CD4-positive, alpha-beta T cell (primary cell): ENCODE measurements at places on chromosomes 7 and 10.
A peak's percentile ranks its signal among the peaks of the same experiment; 100 is the strongest.

DNA sequence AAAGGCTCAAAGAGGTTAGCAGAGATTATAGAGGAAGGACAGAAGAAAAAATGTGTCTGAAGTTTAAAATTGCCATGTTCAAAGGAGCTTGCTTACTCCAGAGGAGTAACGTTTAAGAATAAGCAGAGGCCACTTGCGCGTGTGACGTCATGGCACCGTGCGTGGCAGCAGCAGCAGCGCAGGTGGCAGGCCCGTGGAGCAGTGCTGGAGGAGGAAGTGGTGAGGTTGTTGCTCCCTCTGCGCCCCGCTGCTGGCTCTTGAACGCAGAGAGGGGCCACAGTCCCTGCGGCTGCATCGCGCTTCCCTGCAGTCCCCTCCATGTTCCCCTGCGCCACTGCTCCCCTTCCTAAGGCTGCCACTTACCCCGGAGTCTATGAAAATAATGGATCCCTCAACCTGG is 37.5 kb downstream of the GDI2 start:
- peak; percentile 89 for DNase-seq

DNA sequence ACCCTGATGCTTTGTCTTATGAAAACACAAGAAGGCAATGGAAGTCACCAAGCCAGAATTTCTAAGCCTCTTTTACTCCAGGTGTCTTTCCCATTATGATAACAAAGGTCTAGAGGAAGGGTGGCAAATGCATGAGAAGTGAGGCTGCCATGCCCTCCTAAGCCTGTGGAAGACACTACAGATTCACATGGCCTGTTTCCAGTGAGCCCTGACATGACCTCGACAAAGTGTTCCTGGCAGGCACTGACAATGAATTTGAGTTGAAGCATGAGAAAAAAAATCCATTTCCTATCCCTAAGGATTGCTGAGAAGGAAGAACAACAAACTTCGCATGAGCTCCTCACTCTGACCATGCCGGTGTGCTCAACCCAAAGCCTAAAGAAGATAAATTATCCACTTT is 268.0 kb downstream of the HTR7 start:
- DNase-seq: no peak

- DNase-seq: peak; percentile 54
Observed at GRCh38 chr7:144818511-144818910, 17.3 kb downstream of the TPK1 start.

DNA sequence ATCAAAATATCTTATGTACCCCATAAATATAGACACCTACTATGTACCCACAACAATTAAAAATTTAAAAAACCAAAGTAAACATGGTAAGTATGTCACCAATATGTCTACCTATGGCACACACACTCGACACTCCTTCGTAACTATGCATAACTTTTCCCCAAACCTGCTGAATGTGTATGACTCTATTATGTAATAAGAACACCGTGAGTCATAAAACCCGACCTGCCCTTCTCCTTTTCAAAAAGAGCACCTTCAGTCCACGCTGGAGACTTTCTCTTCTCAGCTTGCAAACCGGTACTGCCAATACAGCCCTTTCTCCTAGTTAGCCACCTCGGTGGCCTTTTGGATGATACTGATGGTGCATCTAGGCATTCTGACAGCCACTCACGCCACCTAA is 186.3 kb downstream of the PRPF18 start:
- DNase-seq: no peak

DNA sequence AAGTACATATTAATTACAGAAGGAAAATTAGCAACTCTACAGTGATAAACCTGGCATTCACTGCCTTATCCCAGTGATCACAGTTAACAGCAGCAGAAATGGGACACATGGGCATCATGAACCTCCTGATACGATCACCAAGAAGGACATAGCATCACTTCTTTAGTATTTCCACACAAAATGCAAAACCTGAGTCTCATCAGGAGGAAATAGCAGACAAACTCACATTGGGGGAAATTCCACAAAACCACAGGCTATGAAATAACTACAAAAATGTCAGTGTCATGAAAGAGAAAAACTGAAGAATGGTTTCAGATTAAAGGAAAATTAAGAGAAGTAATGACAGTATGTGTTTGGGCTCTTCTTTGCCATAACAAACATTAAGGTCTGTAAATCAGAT is 12.0 kb upstream of the PURB start:
- no peak for DNase-seq

DNA sequence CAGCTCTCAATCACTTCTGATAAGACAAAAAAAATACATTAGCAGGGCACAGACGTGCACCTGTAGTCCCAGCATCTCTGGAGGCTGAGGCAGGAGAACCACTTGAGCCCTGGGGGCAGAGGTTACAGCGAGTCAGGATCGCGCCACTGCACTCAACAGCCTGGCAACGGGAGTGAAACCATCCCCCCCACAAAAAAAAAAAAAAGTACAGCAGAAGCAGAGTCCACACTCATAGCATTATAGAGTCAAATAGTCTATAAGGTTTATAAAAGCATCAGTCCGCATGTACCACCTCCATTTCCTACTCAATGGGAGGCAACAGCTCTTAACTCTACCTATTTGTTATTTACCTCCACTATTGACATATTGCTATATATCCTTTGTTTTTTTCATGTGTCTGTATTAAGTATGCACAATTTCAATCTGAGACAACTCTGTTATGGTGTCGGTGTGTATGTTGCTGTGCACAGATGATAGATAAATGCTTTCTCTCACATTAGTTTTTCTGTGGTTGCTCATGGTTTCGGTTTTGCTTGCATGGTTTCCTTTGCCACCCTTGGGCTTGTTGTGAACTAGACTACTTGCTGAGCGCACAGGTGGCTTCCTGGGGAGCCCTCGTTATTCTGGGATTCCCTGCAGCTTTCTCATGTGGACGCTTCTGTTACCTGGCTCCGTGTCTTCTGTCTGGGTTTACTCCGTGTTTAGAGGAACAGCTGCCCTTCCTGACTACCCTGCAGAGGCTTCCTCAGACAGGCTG is 40.4 kb downstream of the PROSER2 start:
- DNase-seq: peak; percentile 74

GRCh38 chr10:100717166-100717565 is 28.2 kb upstream of the PAX2 start:
- DNase-seq: no peak

DNA sequence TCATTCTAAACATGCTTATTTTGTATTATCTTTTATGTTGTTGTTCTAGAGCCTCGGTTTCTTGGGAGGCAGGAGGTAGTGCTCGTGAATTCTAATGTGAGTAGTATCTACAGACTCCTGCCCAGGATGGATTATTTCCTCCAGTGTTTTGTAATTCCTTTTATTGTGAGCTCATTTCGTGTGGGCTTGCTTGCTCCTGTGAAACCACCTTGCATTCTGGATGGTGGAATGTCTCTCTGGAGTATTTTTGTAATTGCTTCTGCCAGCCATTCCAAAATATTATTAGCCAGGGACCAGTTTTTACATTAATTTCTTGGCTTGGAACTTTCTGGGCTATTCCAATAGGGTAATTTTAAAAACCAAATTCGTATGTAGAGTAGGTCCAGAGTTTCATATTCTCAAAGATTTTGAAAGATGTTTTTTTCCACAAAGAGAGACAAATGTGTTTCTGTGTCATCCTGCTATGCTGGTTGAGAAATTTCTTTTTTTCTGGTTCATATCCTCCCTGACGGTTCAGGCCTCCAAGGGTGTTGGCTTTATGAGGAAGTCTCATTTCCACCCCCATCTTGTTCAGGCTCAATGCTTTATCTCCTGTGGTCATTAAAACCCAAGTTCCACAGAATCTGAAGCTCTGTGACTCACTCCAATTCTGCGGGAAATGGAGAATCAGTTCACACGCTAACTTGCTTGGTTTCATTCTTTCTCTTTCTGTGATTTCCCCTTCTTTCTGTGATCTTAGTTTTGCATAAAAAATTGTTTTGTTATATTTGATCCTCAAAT is 41.7 kb upstream of the CALD1 start:
- no peak for DNase-seq

- no peak for DNase-seq
Observed at GRCh38 chr10:82888809-82889455, 1013.9 kb downstream of the NRG3 start.

DNA sequence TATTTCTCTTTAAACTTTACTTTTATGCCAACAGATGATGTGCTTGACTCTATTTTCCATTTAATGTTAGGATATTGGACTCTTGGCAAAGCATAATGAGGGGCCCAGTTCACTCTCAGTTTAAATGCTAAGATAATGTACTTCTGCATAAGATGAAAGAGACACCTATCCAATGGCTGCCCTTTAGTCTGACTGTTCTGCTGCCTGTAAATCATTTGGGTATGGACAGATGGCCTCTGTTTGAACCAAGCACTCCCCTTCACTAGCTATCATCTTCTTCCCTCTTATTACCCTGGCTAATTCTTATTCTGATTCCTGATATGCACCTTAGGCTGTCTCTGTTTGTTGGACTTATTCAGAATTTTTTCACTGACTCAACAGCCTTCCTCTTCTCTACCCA is 72.1 kb downstream of the SEM1 start:
- no peak for DNase-seq

DNA sequence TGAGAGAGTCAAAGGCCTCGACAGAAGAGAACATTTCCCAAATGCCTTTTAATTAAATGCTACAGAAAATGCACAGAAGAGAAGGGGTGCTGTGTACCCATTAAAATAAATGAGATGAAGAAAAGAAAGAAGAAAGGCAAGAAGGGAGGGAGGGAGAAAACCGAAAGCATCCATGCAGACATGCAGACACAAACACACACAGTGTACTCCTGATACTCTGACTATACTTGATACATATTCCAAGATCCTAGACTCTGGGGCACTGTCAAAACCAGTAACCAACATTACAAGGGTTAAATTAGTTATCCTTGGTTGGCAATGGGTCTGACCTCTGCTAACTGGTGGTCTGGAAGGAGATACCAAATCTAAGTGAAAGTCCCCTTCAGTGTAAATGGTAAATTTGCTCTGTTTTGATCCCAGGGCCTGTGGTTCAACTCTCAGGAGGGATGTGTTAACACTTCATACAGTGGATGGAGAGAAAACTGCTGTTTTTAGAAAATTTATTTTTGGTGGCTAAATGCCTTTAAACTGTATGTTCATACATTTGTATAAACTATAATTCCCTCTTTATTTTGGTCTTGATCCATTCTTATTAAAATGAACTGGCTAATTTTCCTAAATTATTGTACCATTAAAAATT is 241.3 kb downstream of the GLI3 start:
- DNase-seq: no peak

DNA sequence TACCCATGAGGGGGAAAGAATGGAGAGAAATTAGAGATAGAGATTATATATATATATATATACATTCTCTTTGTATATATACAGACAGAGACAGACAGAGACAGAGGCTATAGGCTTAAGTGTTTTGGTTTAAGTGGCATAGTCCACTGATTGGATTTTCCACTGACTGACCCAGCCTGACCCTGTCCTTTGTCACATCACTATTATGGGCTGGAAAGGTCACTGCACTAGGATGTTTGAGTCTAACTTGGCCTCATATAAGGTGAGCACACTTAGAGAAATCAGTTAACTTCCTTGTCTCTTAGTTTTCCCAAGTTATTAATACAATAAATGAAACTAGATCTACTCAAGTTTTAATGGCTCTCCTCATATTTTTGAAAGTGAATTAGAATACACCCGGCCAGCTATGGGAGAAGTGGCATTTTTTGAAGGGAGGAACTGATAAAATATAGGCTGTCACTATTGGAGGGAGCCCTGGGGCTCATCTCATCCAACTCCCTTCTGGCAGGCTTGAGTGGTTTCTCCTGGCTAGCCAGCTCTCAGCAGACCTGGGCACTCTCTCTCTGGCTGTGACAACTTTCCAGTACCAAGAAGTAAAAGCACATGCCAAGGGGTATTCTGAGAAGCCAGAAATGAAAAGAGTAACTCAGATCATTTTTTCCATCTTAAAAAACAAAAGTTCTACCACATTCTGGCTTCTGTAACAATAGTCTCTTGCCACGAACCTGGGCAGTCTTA is 455.6 kb upstream of the ANKRD30A start:
- no peak for DNase-seq

DNA sequence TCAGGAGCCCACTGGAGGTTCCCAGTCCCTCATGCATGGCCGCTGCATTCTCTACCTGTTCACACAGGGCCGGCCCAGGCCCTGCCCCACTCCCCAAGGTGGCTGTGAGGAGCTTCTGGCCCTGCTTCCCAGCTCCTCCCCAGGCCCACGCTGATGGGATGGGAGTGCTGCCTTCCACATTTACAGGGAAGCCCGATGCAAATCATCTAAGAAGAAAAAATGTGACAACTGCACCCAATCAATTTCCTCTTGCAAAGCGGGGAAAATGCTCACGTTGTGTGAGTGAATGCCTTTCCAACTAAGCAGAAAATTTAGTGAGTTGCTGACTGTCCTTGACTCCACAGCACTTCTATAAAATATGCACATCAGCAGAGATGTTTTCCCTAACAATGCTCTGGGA is 485.8 kb upstream of the MGMT start:
- DNase-seq: no peak

DNA sequence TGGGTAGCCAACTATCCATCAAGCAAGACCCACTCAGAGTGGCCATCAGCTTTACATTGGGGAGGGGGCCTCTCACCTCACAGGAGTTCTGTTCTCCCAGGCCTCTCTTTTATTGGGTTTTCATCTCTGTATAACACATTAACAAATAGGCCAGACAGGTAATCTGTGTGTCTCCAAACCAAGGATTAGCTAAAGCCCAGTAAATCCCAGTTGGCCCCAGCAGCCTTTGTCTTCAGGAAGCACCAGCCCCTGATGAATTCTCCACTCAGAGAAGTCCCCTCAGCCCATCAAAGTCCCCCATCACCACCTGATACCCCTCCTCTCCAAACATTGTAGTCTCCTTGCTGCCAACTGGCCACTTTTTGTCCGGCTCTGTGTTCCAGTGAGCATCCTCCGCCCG is 16.9 kb upstream of the SLF2 start:
- no peak for DNase-seq

DNA sequence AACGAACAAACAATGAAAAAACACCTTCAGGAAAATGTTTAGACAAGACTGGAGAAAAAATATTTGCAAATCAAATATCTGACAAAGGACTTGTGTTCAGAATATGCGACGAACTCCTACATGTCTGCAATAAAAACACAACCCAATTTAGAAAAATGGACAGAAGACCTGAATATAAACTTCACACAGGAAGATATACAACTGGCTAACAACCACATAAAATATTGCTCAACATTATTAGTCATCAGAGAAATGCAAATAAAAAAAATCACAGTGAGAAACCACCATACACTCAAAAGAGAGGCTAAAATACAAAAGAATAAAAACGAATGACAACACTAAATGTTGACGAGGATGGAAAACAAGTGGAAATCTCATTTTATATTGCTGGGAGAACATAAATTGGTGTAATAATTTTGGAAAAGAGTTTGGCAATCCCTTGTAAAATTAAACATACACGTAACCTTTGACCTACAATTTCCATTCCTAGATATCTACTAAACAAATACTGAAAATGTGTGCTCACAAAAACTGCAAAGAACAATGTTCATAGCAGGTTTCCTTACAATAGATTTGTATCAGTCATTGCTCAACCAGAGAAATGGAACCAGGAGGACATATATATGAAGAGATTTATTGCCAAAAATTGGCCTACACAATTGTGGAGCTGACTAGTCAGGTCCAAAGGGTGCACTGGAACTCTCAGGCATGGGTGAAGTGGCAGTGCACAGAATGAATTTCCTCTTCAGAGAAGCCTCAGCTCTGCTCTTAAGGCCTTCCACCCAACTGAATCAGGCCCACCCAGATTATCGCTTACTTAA is 82.9 kb upstream of the OGDHL start:
- no peak for DNase-seq

GRCh38 chr7:156192921-156193320 is 380.7 kb upstream of the SHH start:
- DNase-seq: no peak

GRCh38 chr7:38244516-38244915 is 28.9 kb downstream of the TARP start:
- DNase-seq: no peak
